ENCODE measurements at places on chromosomes 2 and 18.

- DNase-seq: peak; percentile 95
These were observed 19.6 kb downstream of the TUBB6 start for GRCh38 chr18:12327510-12328178.

DNA sequence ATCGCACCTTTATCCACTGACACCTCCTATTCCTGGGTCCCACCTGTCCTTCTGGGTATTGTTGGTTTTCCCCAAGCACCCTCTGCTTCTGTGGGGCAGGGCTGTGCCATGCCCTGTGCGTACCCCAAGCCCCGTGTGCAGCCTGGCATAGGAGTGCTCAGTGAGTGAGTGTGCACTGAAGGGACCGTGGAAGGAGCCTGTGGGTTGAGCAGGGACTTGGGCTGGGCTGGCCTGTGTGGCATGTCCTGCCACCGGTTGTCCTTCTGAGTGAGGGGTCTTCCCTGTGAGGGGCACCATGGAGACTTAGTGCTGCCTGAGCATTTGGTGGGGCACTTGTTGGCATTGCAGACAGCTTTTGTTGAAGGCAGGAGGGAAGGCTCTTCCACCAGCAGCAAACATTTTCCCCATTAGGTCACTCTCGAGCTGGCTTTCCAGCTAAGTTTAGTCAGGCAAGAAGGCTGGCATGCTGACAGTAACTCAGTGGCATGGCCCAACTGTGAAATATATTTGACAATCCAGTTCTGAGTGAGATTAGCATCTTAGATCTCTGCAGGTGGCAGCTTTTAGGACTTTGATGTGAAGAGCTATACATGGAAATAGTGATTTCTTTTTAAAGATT is 64.7 kb downstream of the LPIN1 start:
- DNase-seq: peak; percentile 83

DNA sequence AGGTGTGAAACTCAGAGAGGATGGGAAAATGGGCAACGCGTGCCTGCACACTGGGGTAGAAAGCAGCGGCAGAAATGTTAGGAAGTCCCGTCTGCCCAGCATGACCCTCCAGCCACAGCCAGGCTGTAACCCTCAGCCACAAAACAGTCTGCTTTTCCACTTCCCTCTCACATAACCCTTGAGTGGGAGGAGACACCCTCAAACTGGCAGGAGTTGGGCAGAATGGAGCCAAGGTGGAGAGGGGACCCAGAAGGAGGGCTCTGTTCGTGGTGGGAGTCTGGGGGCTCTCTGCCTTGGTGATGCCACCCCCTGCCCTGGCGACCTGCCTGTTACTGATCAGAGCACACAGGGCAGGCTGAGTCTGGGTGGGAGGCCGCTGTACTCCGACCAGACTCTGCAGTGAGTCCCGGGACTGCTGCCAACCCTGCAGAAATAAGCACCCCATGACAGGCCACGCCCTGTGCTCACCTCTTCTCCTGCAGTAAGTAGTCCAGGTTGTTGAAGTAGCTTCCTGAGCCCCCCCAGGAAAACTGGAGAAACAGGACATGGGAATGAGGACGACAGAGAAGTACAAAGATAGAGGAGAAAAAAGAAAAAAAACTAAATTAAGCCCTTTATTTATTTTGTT is 16.0 kb downstream of the FAM178B start:
- DNase-seq: peak; percentile 19

GRCh38 chr2:37560241-37560848 is 111.1 kb downstream of the CDC42EP3 start:
- DNase-seq: no peak

DNA sequence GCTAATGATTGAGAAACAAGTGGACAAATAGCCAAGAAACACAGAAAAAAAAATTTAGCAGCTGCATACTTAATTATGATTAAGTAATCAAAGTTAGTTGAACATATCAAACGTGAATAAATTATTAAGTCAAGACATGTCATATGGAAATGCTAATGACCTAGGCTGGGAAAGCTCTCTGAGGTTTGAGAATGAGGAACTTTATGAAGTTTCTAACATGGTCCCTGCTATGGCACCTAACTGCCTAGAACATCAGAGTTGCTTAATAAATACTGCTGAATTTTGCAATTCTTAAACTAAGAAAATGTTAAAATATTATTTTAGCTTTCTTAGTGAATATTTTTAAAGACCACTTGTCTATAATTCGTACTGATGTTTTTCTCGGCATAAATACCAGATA is 99.8 kb downstream of the AFF3 start:
- DNase-seq: no peak

DNA sequence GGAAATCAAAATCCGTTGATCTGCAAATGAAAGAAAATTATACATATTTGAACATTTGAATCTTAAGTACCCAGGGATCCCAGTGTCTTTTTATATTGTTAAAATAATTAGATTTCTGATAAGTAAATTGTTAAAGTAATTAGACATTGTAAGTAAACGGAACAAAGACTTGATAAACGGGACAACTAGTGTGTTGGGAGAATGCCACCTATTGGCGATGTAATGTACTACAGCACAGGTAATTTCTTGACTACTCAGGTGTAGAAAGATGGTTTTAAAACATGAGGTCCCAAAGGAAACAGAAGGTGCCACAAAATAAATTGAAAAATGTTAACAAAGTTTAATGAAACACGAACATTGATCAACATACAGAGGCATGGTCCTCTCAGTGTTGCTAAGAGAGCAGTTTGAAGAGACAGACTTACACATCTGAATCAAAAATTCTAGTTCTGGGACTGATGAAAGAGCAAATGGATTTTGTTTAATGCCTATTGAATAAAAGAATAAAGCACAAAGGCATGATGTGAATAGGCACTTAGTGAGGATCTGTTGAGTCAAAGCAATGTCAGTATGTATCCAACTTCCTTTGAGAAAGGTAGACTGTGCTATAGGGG is 103.4 kb upstream of the RASGRP3 start:
- DNase-seq: no peak

DNA sequence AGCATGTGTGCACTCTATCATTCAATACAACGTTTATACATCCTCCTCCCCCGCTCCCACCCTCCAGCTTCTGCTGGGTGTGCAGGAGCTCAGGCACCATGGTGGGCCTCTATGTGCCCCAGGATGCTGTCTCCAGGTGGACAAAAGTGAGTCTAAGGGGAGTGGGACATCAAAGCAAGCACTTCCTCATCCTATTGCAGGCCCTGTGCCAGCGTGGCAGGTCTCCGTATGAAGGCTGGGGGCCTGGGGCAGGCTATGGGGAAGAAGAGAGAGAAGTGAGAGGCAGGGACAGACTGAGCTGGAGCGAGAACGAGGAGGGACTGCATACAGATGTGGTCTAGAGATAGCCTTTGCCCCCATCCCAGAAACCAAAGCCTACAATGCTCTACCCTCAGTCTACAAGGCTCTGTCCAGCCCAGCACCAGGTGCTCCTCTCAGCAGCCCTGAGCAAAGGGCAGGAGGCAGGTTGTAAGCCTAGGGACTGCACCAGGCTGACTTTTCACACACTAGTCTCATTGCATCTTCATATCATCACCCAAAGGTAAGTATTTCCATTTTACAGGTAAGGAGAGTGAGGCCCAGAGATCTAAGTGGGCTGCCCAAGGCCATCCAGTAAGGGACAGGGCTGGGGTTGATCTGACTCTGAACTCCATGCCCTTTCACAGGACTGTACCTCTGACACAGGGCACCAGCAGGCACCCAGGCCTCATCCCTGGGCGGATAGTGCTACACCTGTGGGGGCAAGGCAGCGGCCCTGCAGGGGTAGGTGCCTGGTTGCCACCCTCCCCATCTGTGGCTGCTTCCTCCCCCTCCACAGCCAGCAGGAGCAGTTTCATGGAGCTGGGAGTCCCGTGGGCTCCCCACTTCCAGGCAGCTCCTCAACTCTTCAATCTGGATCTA is 14.0 kb upstream of the ARID5A start:
- no peak for DNase-seq

Data from osteoblast (primary cell).